Gastroesophageal sphincter (tissue), 4 donors: ENCODE measurements at places on chromosomes 12 and 14. TPM values are rescaled to one million over a fixed set of nuclear protein-coding genes. Genes with fewer than 3 reads are reported as not detected.

Gene LAG3
- total RNA-seq, result 0.30 TPM

Gene DPY19L2
- total RNA-seq, result 8.8 TPM

Gene TPH2
- total RNA-seq, result not detected

Gene CPNE6
- total RNA-seq, result 1.5 TPM

Gene MSRB3
- 277 TPM for total RNA-seq

Gene STYX
- total RNA-seq, result 21.6 TPM

Gene RPL10L
- total RNA-seq, result not detected

Gene GLS2
- total RNA-seq, result 1.3 TPM

Gene SLC24A4
- total RNA-seq, result 3.6 TPM

Gene FZD10
- total RNA-seq, result 0.94 TPM

Gene TAS2R7
- not detected for total RNA-seq

Gene PTPRR
- total RNA-seq, result 0.67 TPM

Gene SLC5A8
- total RNA-seq, result not detected

Gene BMP4
- total RNA-seq, result 19.1 TPM

Gene RNASE7
- total RNA-seq, result 0.23 TPM

Gene PTGDR
- 0.72 TPM for total RNA-seq

Gene KIF5A
- total RNA-seq, result 4.7 TPM

Gene INHBE
- not detected for total RNA-seq

Gene NEUROD4
- not detected for total RNA-seq

Gene TTC9
- 7.3 TPM for total RNA-seq

Gene RIPK3
- total RNA-seq, result 3.1 TPM

Gene MGAT4C
- total RNA-seq, result 0.15 TPM

Gene ZFYVE26
- total RNA-seq, result 19.3 TPM

Gene CLEC4A
- 3.0 TPM for total RNA-seq

Gene TWF1
- total RNA-seq, result 102 TPM

Gene BTG1
- 40.9 TPM for total RNA-seq

Gene RASSF8
- 93.2 TPM for total RNA-seq

Gene SLC17A8
- total RNA-seq, result not detected

Gene RNF212B
- total RNA-seq, result not detected

Gene BATF
- total RNA-seq, result 3.2 TPM

Gene PLEKHA5
- 120 TPM for total RNA-seq

Gene RFX4
- not detected for total RNA-seq

Gene MYF6
- not detected for total RNA-seq

Gene JAG2
- total RNA-seq, result 3.7 TPM

Gene SMIM10L1
- total RNA-seq, result 16.8 TPM

Gene TRIM9
- total RNA-seq, result 4.7 TPM

Gene TEX22
- not detected for total RNA-seq

Gene DNAH10
- total RNA-seq, result not detected

Gene SAMD15
- 0.20 TPM for total RNA-seq

Gene SLC38A4
- 0.54 TPM for total RNA-seq

Gene TAS2R46
- 0.89 TPM for total RNA-seq

Gene KRT72
- total RNA-seq, result not detected

Gene OVCH1
- 0.57 TPM for total RNA-seq

Gene BEGAIN
- total RNA-seq, result 3.9 TPM

Gene AKAP3
- total RNA-seq, result 0.13 TPM

Gene PCNX4
- 47.4 TPM for total RNA-seq

Gene CLEC9A
- total RNA-seq, result not detected

Gene FGF6
- total RNA-seq, result not detected

Gene NTF3
- 0.69 TPM for total RNA-seq

Gene ANKRD13A
- total RNA-seq, result 141 TPM

Gene DPPA3
- total RNA-seq, result not detected

Gene SPIC
- total RNA-seq, result not detected

Gene UTP20
- 11.8 TPM for total RNA-seq

Gene SLC16A7
- 18.2 TPM for total RNA-seq
